ENCODE measurements at places on chromosomes 7 and 10.

DNA sequence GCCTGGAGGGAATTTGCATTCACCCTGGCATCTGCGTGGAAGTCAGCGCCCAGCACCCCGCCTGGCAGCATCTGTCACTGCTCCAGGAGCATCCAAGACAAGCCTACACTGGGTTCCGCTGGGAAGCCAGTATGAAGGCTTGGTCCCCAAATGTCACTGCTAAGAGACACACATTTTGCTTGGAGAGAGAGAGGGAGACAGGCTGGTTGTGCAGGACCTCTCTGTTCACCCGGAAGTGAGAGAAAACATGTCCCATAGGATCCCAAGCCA lies 119.5 kb downstream of the SEC23IP start:
- DNase-seq, result no peak

- no peak for DNase-seq
Measured at GRCh38 chr7:81155654-81156373, 237.0 kb upstream of the SEMA3C start.

GRCh38 chr10:124712704-124713407 lies 31.3 kb downstream of the FAM53B start:
- no peak for DNase-seq

- DNase-seq, result no peak
Measured at GRCh38 chr10:11517150-11517549, 94.3 kb downstream of the USP6NL start.

DNA sequence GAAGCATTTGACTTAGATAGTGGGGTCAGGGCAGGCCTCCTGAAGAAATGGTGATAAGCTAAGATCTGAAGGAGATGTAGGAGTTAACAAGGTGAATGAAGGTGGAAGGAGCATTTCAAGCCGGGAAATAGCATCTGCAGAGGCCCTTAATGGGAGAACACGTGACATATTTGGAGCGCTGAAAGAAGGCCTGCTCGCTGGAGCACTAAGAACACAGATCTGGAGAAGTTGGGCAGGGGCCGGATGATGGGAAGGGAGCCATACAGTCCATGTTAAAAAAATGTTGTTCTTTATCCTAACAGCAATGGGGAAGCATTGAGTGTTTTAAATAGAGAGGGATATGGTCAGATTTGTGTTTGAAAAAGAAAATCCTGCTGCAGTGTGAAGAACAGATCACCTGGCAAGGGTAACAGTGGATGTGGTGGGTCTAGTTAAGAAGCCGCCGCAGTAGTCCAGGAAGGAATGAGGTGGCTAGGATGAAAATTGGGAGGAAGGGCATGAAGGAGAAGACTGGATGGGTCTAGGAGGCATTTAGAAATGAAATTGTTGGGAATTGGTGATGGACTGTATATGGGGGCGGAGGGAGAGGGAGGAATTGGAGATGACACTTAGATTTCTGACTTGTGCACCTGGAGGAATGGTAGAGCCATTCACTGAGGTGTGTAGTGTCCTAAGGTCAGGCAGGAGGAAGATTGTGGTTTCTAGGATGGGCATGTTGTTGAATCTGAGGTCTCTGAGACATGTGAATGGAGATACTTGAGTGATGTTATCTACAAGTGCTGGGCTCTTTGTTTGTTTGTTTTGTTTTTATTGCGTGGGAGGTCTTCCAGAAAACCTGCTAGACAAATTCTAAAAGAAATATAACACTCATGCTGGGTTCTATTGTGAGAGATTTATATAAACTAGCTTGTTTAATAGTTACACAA lies 58.4 kb downstream of the MET start:
- no peak for DNase-seq

DNA sequence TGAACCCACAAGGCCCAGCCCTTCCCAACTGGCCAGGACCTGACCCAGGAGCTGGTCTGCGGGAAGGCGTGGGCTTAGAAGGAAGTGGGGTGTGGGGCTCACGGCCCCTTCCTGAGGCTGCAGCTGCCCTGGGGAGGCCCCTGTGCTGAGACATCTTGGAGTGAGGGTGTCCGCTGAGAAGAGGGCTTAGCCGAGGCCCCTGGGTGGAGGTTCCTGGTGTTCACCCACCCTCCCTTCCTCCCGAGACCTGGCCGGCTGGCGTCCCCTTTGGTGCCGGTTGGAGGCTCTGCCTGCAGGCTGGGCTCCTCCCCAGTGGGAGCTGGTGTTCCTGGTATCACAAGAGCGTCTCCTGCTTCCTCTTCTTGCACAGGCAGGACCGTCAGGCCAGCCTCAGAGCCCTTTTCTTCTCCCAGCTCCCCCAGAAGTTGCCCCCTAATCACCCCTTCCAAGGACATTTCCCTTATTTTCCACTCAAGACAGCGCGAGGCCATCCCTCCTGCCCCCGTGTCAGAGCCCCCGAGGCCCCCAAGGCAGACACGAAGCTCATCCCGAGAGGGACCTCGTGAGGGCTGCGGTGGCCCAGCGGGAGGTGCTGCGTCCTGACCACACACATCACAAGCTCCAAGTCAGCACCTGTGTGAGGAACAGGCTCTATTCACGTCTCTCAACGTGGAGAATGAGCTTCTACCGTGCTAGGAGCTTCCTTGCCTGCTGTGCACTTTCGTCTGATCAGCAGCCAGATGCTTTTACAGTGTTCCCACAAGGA lies 25.1 kb upstream of the FAM20C start:
- DNase-seq, result no peak

DNA sequence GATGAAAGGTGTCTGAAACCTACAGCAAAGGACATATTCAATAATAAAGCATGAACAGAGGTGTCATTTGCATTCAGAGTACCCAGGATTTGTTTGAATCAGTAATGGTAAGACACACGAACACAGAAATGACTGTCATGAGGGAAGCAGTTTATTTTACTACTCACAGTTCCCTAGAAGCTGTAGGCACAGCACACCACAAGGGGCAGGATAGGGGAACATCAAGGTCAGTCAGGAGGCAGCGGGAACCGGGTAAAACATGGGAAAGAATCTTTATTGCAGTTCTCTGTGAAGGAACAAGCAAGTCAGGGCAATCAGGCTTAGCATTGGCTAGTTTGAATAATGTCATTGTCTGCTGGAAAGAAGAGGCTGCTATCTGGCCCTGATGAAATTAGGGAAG lies 70.2 kb upstream of the PDSS1 start:
- DNase-seq, result peak; percentile 3

DNA sequence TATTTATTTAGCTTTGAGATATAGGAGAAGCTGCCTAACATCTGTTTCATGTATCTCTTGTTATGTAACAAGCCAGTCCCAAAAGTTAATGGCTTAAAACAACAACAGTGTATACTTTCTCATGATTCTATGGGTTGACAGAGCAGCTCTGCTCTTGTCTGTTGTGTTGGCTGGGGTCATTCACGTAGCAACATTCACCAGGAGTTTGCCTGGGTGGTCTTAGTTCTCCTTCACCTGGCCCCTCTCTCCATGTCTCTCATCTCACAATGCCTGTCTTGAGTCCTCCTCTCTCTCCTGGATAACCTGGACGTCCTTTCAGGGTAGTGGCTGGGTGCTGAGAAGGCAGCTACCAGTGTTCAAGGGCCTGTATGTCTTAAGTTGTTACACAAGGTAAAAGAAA lies 27.5 kb downstream of the INPP5F start:
- DNase-seq, result no peak

GRCh38 chr7:22855049-22855392 lies 32.4 kb upstream of the TOMM7 start:
- DNase-seq, result no peak

DNA sequence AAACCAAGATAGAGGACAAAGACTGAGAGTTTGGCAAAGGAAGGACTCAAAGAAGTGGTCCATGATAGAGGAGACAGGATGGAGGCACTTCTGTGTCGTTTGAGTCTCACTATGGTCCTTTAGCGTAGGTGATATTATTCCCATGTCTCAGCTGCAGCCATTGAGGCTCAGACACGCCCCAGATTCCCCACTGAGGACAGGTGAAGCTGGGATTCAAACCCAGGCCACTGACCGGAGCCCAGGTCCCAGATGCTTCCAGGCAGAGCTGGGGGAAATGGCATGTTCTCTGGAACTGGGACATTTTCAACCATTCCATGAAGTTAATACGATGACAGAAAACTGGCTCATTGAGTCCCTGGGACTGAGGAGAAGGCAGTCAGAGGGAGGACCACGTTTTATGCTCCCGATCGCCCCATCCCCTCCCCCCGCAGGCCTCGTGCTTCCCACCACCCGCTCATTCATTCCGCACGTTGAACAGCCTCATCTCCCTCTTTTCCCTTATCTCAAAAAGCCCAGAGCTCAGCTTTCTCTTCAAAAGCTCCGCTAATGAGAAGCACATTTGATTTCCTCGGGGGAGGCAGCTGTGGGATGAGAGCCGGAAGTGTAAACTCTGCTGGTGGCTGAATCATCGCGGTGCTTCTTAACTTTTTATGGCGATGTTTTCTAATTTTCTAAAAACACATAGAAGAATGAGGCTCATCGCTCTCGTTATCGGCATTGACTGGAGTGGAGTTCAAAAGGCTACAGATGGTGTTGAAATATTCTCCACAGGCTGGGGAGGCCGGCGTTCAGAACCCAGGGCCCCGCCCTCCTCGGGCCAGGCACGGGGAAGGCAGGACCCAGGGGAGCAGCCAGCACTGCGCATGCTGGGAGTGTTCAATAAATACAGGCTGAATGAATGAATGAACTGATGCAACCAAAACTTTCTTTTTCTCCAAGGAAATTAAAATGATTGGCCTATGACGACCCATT lies 64.0 kb downstream of the OAT start:
- DNase-seq, result peak; percentile 87

DNA sequence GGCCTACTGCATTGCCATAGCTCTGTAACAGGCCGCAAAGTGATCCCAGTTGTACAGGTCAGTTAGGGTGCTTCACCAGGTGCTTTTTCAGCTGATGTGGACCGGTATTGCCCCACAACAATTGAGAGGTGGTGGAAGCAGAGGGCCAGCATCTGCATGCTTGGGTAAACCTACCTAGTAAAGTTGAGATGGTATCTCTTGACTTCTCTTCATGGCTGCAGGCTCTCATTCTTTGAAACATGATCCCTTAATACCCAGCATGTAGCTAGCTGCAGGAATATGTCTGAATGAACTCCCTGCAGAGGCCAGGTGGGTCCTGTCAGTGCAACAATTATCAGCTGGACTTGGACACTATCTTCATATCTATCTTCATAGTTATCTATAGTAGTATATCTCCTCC lies 60.7 kb upstream of the CCDC6 start:
- DNase-seq, result no peak

DNA sequence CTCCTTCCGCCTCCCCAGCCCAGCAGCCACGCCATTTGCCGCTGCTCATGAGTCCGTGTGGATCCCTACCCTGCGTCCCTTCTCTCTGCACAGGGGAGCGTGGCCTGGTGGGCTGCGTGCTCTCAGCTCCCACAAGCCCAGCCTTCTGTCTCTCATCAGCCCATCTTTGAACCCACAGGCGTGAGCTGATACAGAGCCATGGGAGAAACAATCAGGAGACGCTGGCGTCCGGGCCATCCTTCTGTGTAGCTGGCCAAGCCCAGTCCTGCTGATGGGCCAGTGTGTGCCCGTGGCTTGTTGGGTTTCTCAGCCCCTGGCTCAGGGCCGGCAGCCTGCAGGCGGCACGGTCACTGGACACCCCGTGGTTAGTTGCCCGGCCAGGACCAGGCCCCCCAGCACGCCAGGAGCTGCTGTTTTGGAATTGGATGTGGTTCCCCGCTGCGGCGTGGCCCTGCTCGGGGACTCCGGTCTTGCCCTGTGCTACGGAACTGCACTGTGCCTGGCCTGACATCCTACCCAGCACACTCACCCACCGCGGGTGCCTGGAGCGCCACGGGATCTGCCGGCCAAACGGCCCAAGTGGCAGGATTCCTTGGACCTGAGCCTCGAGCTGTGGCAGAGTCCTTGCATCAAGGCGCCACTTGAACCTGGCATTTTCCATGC lies 88.9 kb downstream of the ELFN1 start:
- DNase-seq, result no peak

- no peak for DNase-seq
Measured at GRCh38 chr10:110779489-110779888, 92.2 kb upstream of the PDCD4 start.

GRCh38 chr10:131531265-131532190 lies 220.0 kb upstream of the TCERG1L start:
- no peak for DNase-seq

- no peak for DNase-seq
Measured at GRCh38 chr7:115475761-115476385, 554.0 kb downstream of the MDFIC start.

- no peak for DNase-seq
Measured at GRCh38 chr10:68330852-68331454, 911 bp upstream of the HNRNPH3 start.

GRCh38 chr10:108556186-108556585 lies 1367.1 kb downstream of the XPNPEP1 start:
- peak; percentile 22 for DNase-seq

DNA sequence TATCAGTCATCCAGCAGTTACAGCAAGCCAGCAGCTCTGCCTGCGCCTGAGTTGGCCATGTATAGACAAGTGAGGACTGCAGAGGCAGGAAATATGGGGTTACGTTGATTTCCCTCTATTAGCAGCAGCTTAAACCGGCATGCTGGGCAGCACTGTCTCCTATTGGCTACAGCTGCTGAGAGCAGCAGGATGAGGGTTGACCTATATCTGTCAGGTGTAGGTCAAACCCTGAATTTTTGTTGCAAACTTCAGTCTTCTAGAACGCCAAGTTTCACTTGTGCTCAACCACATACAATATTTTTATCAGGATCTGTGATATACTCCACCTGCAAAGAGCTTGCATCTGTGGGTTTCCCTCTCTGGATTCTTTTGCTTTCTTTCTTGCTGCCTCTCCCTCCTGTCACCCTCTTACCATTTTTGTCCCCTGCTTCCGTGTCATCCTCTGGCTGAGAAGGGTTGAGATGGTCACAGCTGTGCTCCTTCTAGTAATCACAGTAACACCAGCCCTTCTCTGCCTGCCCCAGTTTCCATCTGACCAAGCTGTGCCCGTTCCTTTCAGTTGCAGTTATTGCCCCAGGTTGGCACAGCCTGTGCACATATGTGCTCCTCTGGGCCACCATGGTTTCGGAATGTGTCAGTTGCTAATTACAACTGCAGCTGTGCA lies 23.8 kb upstream of the GLCCI1 start:
- no peak for DNase-seq

- DNase-seq, result no peak
Measured at GRCh38 chr7:28505867-28506266, 93.5 kb downstream of the CREB5 start.

DNA sequence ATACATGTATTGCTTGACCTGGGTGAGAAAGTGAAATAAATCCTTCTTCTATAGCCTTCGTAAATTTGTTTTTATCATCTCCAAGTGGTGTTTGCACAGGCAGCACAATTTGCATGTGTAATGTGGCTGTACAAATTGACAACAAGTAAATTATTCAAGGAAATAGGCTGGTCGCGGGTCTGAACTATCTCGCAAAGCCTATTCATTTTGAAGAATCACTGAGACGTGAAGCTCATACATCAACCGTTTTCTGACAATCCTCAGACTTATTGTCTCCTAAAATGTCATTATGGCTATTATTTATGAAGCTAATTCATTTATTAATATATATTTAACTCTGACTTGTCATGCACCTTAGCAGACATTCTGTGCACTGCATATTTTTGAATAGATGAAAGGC lies 16.2 kb upstream of the FAM204A start:
- no peak for DNase-seq

GRCh38 chr7:20193242-20193777 lies 23.9 kb downstream of the MACC1 start:
- no peak for DNase-seq

Data from EH (cell line).